ENCODE measurements at places on chromosomes 1 and 21.

GRCh38 chr1:169925505-169926482, 32.1 kb upstream of the SCYL3 start:
- H3K36me3 ChIP-seq, result peaks cover 8% of the 10 kb centered on the region
- no peak overlapping the region for H3K4me3 ChIP-seq
- no peak overlapping the region for H3K27ac ChIP-seq
- DNase-seq, result no peak

- no peak overlapping the region for H3K4me3 ChIP-seq
- H3K4me1 ChIP-seq, result no peaks in the 10 kb centered on the region
- no peaks in the 10 kb centered on the region for H3K36me3 ChIP-seq
- H3K27ac ChIP-seq, result no peak overlapping the region
- H3K27me3 ChIP-seq, result peaks cover 10% of the 10 kb centered on the region
Measured at GRCh38 chr1:209544098-209544497, 39.4 kb upstream of the CAMK1G start.

DNA sequence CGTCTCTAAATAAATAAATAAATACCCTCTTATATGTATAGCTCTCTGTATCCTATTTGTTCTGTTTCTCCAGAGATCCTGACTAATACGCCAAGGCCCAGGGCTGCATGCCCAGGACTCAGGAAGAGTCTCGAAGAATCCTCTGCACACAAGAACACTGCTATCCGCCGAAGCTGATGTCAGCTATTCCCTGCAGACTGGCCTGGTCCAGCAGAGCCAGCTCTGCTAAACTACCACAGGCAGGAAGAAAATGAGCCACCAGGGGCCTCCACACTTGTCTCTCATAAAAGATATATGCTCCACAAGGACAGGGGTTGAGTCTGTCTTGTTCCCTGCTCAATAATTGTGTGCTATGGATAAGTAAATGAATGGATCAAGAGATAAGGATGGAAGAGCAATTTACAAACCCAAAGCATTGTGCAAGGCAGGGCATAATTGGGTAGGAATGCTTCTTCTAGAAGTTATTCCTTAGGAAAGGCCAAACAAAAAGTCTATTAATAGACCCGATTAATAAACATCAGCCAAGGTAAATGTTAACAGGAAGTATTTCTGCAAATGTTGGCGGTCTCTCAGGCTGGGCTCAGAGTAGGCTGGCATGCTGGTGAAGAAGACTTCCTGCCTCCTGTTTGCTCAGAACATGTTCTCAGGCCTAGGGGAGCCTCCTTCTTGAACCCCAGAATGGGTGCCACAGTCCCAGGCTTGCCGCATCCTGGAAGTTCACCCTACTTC, 26.3 kb upstream of the MAN1C1 start:
- H3K27me3 ChIP-seq, result no peaks in the 10 kb centered on the region
- no peaks in the 10 kb centered on the region for H3K36me3 ChIP-seq
- peaks cover 17% of the 10 kb centered on the region for H3K4me1 ChIP-seq
- no peak overlapping the region for H3K4me3 ChIP-seq

DNA sequence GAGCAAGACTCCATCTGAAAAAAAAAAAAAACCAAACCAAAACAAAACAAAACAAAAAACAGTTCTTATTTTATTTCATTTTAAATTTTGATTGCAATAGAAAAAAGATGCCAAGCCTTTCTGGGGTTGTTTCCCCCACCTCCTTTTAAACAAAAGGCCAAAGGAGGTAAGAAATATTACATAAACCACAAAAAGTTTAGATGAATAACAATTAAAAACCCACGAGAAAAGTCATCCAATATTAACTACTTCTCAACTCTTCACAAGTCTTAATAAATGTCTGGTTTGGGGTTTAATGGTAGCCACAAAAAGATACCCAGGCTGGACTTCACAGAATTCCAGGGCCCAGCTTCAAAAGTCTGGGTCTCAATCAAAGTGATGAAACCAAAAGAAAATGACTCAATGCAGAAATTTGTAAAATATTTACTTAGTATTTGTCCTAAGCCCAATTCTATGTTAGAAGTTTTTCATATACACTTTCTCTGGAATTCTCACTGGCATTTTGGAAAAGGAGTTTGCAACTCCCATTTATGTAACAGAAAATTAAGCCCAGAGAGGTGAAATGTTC, 47.0 kb upstream of the SDC3 start:
- no peaks in the 10 kb centered on the region for H3K27me3 ChIP-seq
- peaks cover 7% of the 10 kb centered on the region for H3K4me1 ChIP-seq
- no peak overlapping the region for H3K27ac ChIP-seq
- H3K4me3 ChIP-seq, result no peak overlapping the region

- no peak overlapping the region for H3K4me3 ChIP-seq
- DNase-seq, result no peak
- H3K27ac ChIP-seq, result no peak overlapping the region
- no peaks in the 10 kb centered on the region for H3K27me3 ChIP-seq
Measured at GRCh38 chr1:19169642-19170041, 40.4 kb downstream of the UBR4 start.

GRCh38 chr1:11790880-11791715, 14.7 kb downstream of the MTHFR start:
- H3K27ac ChIP-seq, result peak overlapping the region; percentile 92
- peaks cover 75% of the 10 kb centered on the region for H3K4me1 ChIP-seq

DNA sequence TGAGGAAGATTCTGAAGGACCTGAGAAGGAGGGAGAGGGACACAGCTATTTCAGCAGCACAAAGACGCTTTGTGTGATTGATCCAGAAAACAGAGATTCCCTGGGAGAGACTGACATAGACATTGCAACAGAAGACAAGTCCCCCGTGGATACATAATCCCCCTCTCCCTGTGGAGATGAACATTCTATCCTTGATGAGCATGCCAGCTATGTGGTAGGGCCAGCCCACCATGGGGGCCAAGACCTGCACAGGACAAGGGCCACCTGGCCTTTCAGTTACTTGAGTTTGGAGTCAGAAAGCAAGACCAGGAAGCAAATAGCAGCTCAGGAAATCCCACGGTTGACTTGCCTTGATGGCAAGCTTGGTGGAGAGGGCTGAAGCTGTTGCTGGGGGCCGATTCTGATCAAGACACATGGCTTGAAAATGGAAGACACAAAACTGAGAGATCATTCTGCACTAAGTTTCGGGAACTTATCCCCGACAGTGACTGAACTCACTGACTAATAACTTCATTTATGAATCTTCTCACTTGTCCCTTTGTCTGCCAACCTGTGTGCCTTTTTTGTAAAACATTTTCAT, 161.3 kb upstream of the SGIP1 start:
- no peak overlapping the region for H3K4me3 ChIP-seq
- no peaks in the 10 kb centered on the region for H3K27me3 ChIP-seq
- H3K36me3 ChIP-seq, result peaks cover 35% of the 10 kb centered on the region
- peak overlapping the region; percentile 56 for H3K27ac ChIP-seq

DNA sequence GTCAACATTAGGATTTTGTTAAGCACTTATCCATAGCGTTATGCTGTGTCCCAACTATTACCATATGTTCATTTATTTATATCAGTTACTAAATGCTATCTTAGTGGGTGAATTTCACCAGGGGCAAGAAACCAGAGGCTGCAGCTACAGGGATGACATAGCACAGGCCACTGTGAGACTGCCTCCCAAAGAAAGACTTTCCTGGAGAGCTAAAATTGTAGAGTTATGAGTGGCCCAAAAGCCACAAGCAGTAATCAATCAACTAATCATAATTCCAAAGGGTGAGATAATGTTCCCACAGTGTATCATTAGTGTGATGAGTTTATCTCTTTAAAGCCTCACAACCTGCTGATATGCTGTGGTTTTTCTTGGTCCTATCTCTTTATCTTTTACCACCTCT, 3.8 kb upstream of the TGFB2 start:
- no peak overlapping the region for H3K27ac ChIP-seq
- H3K36me3 ChIP-seq, result no peaks in the 10 kb centered on the region
- H3K4me1 ChIP-seq, result peaks cover 7% of the 10 kb centered on the region

DNA sequence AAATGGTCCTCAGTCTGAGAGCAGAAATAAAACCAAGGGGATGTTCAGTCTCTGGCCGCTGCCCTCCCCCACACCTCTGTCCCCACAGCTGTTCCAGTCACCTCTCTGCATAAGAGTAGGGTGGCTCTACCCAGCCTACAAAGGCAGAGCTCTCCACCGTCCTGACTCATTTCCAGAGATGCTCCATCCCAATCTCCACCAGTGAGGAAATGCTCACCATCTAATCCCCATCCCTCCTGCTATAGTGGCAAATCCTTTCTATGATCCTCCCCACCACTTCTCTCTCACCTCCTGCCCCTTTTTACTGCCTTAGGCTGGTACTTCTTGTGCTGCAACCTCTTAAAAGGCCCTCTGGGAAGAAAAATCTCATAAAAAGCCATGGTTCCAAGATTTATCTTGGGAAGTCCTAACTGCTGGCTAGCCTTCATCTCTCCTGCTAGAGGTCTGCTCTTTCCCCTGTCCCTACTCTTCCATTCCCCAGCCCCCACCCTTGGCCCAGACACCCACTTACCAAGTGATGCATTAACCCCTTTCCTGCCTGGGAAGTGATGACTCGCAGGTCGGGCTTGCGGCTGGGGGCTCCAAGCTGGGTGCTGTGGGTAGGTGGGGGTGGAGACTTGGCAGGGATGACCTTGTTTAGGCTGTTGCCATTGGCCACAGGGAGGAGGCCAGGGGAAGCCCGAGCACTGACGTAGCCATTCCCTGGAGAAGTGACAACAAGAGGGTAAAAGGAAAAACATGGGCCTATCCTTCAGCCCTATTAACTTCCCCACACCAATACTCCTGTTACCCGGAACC, 23.9 kb downstream of the MEF2D start:
- H3K4me3 ChIP-seq, result no peak overlapping the region
- H3K27ac ChIP-seq, result peak overlapping the region; percentile 91
- DNase-seq, result no peak
- no peaks in the 10 kb centered on the region for H3K27me3 ChIP-seq
- H3K36me3 ChIP-seq, result peaks cover 67% of the 10 kb centered on the region

DNA sequence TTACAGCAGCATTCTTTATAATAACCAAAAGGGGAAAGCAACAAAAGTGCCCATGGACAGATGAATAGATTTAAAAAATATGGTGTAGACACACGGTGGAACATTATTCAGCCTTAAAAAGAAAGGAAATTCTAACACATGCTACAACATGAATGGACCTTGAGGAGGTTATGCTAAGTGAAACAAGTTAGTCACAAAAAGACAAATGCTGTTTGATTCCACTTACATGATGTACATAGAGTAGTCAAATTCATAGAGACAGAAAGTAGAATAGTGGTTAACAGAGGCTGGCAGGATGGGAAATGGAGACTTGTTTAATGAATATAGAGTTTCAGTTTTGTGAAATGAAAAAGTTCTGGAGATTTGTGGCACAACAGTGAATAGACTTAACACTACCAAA, 151.4 kb downstream of the CYYR1 start:
- no peak overlapping the region for H3K4me3 ChIP-seq
- no peaks in the 10 kb centered on the region for H3K36me3 ChIP-seq
- H3K27ac ChIP-seq, result no peak overlapping the region
- H3K27me3 ChIP-seq, result no peaks in the 10 kb centered on the region

DNA sequence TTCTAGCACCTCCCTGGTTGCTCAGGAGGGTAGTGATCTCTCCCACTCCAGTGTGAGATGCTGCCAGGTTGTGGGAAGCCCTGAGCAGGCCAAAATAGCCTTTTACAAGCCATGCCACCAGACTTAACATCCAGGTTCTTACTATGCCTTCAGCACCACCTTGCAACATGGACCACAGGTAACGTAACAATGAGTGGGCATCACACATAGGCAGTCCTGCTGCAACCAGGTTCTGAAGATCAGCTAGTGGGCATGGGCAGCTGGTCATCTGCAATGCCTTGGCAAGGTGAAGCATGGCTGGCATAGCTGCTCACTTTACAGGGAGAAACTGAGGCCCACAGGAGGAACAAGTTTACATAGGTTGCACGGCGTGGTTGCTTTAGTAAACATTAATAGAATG, 40.7 kb downstream of the DHCR24 start:
- H3K4me1 ChIP-seq, result no peaks in the 10 kb centered on the region
- H3K4me3 ChIP-seq, result no peak overlapping the region
- H3K36me3 ChIP-seq, result peaks cover 3% of the 10 kb centered on the region
- no peak for DNase-seq
- H3K27me3 ChIP-seq, result no peaks in the 10 kb centered on the region

DNA sequence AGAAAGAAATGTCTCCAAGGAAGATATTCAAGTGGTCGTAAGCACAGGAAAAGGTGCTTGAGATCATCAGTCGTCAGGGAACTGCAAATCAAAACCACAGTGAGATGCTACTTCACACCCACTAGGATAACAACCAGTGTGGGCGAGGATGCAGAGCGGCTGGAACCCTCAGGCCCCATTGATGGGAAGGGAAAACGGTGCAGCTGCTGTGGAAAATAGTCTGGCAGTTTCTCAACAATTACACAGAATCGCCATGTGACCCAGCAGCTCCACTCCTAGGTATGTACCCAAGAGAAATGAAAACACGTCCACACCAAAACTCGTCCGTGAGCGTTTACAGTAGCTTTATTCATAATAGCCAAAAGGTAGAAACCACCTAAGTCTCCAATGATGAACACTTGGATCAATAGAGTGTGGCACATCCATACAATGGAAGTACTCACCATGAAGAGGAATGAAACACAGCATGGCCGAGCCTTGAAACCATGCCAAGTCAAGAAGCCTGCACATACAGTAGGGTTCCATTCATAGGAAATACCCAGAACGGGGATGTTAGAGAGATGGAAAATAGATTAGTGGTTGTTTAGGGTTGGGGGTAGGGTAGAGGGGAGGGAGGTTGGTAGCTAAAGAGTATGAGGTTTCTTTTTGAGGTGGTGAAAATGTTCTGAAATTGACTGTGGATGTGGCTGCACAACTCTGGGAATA, 6.1 kb downstream of the DFFB start:
- DNase-seq, result no peak
- H3K27me3 ChIP-seq, result no peaks in the 10 kb centered on the region
- no peak overlapping the region for H3K4me3 ChIP-seq
- peaks cover 27% of the 10 kb centered on the region for H3K36me3 ChIP-seq
- H3K4me1 ChIP-seq, result peaks cover 4% of the 10 kb centered on the region

DNA sequence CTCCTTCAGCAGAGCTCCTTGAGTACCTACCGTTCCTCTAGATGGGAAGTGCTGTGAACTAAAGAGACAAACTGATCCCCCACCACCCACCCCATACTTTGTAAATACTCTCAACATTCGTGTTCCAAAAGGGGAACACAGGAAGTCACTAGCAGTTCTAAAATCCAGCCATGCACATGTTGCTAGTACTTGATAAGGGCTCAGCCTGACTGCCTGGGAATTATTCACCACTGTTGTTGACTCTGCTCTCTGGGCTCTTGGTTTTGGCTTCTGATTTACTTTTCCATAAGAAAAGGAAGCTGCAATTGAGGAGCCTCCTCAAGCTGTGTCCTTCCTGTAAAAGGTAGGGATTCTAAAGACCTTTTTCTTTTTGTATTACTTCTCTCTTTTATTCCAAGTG, 67.5 kb downstream of the IVNS1ABP start:
- DNase-seq, result no peak
- H3K27me3 ChIP-seq, result no peaks in the 10 kb centered on the region
- no peaks in the 10 kb centered on the region for H3K4me1 ChIP-seq
- H3K4me3 ChIP-seq, result no peak overlapping the region

All from esophagus muscularis mucosa (tissue), 4 donors.